Cardiac muscle cell (in vitro differentiated cells and primary cell): ENCODE measurements at places on chromosomes 13 and 19. TPM values are rescaled to one million over a fixed set of nuclear protein-coding genes. Genes with fewer than 3 reads are reported as not detected.

Gene KIR3DL2
- total RNA-seq, result not detected in 2 replicates

Gene GPC6
- 31.4 and 43.3 TPM in 2 replicates for total RNA-seq

Gene BRME1
- 4.0 and 8.8 TPM in 2 replicates for total RNA-seq

Gene GRK1
- total RNA-seq, result 0.21 and 1.2 TPM in 2 replicates

Gene SIGLEC5
- not detected in 2 replicates for total RNA-seq

Gene CGB5
- not detected in 2 replicates for total RNA-seq

Gene PPFIA3
- total RNA-seq, result 27.3 and 30.4 TPM in 2 replicates

Gene ZNF610
- 11.5 and 14.3 TPM in 2 replicates for total RNA-seq

Gene TLE6
- total RNA-seq, result 30.3 and 35.4 TPM in 2 replicates

Gene NLRP11
- not detected in 2 replicates for total RNA-seq
